Activated CD4-positive, alpha-beta T cell treated with anti-CD3 and anti-CD28 coated beads, Interleukin-2, Interleukin-4, amounts not matched to agents 100 ng/mL and 50 ng/mL, durations not matched to agents 16 hours and 8 hours (primary cell): ENCODE measurements at places on chromosomes 4 and X.

DNA sequence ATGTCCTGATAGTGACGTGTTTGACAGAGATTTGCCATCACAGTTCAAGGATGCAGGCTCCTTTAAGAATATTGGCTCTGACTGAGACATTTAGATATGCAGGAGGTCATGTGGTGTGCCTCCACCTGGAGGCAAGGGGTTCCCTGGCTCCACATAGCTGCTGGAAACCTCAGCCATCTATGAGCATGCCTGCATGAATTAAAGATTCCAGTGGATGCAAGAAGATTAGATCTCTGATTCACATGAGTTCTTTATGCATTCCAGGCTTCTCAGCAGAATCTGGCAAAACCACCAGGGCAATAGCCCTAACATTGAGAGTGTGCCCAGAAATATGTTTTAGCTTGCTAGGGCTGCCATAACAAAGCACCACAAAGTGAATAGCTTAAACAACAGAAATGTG lies 298.5 kb upstream of the AADAT start:
- DNase-seq = no peak

- no peak for DNase-seq
These were observed 5.3 kb downstream of the KIT start for GRCh38 chr4:54662901-54663585.

- no peak for DNase-seq
These were observed 134.0 kb upstream of the ANXA3 start for GRCh38 chr4:78417603-78418002.

GRCh38 chr4:47088298-47088697 lies 56.9 kb downstream of the GABRB1 start:
- no peak for DNase-seq

GRCh38 chr4:54547299-54548097 lies 110.3 kb upstream of the KIT start:
- DNase-seq = peak; percentile 4

DNA sequence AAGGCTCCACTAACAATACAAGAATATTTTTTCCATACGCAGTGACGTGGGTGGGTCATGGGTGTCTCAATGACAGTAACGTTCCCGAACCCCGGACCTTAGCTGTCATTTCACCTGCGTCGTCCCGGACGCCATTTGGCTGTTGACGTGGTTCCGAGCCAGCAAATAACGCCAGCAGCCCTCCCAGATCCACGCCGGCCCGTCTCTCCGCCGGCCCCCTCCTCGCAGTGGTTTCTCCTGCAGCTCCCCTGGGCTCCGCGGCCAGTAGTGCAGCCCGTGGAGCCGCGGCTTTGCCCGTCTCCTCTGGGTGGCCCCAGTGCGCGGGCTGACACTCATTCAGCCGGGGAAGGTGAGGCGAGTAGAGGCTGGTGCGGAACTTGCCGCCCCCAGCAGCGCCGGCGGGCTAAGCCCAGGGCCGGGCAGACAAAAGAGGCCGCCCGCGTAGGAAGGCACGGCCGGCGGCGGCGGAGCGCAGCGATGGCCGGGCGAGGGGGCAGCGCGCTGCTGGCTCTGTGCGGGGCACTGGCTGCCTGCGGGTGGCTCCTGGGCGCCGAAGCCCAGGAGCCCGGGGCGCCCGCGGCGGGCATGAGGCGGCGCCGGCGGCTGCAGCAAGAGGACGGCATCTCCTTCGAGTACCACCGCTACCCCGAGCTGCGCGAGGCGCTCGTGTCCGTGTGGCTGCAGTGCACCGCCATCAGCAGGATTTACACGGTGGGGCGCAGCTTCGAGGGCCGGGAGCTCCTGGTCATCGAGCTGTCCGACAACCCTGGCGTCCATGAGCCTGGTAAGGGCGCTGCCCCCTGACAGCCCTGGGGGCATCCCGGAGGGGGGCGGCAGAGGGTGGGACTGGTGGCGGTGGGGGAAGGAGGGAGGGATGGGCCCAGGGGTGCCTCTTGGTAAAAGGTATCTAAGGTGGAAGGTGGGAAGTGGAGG lies at the start of gene CPE:
Gene CPE, plus strand, starts transcription at position 264 of the 933 bp plus-strand sequence. Its CDS starts 214 bp downstream, at position 478.
- peak; percentile 44 for DNase-seq

GRCh38 chr4:41746440-41747229 lies 1.9 kb downstream of the PHOX2B start:
- no peak for DNase-seq

DNA sequence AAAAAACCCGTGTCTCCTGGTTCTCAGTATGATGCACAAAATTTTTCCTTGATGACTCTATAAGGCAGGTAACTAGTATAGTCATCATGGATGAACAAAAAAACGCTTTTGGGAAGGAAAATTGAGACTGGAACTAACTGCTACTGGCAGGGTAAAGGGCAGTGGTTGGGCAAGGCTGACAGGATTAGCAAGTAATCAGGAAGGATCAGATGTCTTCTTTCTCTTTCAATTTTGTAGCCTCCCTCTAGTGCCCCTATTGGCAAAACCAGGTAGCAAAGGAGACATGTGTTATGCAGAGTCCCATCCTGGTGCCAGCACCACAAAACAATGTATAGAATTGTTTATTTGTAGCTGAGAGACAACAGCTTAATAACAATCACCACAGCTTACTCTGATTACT lies 12.8 kb upstream of the SLITRK4 start:
- DNase-seq = peak; percentile 19

DNA sequence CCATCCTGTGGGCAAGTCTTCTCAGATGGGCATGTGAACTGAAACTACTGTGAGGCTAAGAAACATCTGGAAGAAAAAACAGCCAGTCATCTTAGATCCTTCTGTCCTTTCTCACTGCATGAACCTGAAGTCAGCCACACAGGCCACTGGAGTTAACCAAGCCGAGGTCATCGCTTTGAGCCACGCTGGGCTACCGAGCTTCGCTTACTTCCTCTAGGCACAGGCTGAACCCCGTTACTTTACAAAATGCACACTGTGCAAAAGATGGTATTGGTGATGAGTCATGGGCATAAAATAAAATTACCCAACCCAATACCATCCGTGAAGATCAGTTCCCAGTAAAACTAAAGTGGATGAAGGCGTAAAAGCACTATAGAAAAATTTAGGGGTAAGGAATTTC lies 86.2 kb downstream of the MTMR1 start:
- no peak for DNase-seq

- DNase-seq = no peak
These were observed 269.8 kb upstream of the GRIA3 start for GRCh38 chrX:122914256-122914655.

DNA sequence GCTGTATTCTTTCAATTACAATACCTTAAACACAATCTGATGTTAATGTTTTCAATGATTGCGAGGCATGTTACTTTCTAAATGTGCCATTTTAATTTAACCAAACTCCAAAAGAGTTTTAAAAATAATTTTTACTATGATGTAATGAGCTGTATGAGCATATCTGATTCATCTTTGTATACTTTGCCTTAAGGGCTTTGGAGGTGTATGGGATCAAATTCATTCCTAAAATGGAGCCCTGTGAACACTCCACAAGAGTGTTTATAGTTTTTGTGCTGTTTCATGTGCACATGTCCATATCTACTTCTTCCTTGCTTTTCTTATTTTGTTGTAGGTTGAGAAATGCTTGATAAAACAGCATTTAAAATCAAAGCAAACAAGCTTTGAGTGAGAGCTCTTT lies 82.4 kb downstream of the ATP10D start:
- no peak for DNase-seq

DNA sequence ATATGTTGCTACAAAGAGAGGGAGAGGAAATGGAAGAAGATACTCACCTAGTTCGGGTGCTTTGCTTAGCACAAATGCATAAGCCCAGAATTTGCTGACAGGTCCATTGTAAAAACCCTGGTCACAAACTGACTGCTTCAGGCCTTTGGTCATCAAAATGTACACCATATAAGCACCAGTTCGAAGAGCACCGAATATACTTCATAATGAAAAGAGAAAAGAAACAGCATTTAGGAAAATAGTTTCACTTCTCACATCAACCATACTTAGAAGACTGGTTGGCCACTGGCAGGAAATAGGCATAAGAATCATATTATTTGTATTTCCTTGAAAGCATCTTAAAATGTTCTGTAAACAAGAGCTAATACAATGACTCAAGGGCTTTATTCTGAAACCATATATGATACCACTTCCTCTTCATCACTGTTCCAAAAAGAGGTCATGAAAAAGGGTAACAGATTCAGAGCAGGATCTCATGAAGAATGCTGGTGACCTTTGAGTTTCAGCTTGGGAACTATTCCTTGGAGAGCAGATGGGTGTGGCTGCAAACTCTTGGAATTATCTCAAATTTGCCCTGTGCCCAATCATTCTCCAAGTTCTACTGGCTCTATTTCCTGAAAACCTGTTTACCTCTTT lies 138.7 kb downstream of the ELOVL6 start:
- DNase-seq = peak; percentile 36

DNA sequence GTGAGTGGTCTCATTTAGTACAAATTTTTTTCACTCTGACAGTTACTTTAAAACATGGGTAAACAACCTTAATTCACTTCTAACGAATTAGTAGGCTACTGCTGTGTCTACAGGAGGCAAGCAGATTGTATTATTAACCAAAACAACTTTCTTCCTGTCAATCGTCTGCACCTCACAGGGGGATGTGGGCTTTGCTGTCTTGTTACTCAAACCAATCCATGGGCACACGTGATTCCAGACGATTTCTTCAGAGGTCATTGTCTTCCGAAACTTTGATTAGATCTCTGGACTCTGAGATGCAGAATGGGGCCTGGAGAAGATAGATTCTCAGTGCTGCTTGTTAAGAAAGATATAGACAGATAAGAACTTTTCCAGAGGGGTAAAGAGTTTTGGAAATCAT lies 327.8 kb downstream of the DHX15 start:
- no peak for DNase-seq

DNA sequence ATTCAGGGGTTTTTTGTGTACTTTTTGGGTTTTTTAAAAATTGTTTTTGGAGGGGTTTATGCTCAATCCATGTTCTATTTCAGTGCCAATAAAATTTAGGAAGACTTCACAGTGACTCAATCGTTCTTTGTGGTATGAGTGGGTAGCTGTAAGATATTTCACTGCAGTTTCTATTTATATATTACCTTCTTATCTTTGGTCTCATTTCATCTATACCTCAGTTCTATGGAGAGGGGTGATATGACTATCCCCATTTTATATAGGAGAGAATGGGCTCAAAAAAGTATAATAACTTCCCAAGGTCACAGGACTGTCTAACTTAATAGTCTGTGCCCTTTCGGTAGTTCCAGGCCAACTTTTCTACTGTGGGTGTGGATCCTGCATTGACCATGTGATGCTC lies 74.4 kb downstream of the MSN start:
- DNase-seq = no peak

GRCh38 chrX:153829799-153830639 lies at the start of gene PDZD4:
TSS of gene PDZD4 (minus strand) at chrX:153830544. CDS start at chrX:153830298, 246 bp downstream.
- no peak for DNase-seq

DNA sequence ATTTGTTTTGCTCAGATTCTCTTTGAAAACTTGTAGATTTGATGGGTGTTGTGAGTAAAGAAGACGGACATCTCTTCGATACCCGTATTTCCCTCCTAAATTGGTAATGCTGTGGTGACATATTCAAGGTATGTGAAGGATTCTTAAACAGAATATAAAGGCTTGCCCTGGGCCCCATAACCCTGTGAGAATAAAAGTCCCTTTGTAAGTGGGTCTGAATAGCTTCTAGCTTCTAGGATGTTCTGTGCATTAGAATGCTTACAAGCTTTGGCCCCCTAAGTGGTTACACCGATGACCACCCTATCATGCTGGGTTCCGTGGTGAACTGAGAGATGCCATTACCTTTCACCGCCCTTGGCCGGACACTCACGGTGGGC lies 574 bp upstream of the MOB1B start:
- no peak for DNase-seq

DNA sequence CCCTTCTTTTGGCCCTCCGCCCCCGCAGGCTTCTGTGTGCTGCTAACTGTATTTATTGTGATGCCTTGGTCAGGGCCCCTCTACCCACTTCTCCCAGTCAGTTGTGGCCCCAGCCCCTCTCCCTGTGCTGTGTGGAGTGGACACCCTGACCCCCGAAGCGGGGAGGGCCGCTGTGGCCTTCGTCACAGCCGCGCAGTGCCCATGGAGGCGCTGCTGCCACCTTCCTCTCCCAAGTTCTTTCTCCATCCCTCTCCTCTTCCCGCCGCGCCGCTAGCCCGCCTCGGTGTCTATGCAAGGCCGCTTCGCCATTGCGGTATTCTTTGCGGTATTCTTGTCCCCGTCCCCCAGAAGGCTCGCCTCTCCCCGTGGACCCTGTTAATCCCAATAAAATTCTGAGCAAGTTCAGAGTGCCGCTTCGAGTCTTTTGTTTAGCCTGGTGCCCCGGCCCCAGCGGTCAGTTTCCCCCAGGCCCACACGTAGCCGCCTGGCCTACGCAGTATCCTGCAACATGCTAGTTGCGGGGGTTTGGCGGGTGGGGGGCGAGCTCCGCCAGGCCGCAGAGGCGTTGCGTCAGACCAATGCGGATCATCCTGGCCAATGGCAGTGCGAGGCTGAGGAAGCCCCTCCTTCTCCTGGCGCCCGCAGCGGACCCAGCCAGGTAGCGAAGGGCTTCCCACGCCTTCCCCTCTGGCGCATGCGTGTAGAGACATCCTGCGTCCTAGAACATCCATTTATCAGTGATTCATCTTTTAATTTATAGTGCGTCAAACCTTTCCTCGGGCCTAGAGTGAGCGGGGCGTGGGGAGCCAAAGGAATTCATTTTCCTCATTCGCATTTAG lies 5.6 kb upstream of the KANTR start:
- DNase-seq = peak; percentile 69

DNA sequence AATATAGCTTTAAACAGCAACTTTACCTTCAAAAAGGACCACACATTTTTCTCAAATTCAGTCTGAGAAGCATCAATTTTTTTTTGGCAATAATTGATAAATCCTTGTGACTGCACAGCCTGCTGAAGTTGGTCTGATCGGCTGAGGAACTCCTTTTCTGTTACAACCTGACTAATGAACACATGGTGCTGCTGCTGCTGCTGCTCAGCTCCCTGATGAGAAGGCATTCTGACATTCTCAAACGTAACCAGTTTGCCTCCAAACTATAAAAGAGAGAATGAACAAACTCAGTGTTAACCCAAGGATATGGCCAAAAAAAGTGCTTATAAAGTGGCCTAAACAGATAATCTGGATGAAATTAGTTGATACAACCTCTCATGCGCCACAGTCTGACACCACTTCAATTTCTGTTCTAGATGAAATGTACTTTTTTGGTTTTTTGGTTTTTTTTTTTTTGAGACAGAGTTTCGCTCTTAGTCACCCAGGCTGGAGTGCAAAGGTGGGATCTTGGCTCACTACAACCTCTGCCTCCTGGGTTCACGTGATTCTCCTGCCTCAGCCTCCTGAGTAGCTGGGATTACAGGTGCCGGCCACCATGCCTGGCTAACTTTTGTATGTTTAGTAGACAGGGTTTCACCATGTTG lies 26.5 kb downstream of the SEC31A start:
- peak; percentile 48 for DNase-seq

DNA sequence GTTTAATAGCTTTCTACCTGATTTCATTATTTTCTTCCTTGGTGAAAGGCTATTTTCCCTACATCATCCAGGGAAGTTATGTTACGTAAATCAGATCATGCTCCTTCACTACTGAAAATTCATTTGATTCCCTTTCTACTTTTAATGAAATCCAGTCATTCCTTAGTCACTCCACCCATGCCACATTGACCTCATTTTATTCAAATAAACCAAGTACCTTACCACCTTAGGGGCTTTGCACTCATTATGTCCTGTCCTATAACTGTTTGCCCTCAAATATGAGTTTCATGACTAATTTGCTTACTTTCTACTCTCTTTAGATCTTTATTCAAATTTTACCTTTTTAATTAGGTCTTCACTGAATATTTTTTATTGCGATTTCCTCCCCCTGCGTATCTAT lies 374.0 kb downstream of the GRID2 start:
- DNase-seq = no peak
